ENCODE measurements at places on chromosomes 1 and 21.

- no peak for DNase-seq
Observed at GRCh38 chr1:150808121-150808520, at the start of gene CTSK. TSS of gene CTSK (minus strand) at chr1:150808260. CDS start at chr1:150806805, 1,455 bp downstream.

DNA sequence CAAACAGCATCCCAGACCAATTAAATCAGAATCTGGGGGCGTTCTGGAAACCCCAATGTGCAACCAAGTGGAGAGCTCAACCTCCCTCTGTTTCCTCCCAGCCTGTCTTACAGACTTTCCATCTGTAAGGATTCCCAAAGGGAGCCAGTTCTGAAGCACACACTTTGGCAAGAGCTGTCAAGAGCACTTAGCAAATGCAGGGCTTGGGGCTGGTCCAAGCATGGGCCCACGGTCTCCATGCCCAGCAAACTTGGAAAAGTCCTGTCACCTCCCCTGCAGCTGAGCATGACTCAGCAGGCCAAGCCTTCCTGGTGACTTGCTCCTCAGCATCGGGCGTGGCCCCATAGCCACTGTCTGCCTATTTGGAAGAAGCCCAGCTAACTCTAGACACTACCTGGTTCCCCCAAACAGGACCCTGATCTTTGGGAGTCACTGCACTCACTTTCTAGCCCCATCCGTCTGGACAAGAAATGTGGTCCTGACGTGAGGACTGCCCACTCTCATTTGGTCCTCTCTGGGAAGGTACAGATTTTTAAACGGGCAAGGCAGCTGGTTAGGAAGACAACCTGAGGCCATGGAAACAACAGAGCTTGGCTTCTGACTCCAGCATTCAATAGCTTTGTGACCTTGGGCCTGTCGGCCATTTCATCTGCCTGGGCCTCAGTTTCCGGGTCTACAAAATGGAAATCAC, 16.9 kb downstream of the SLC2A1 start:
- DNase-seq, result no peak

GRCh38 chr1:3161176-3161840, 92.3 kb downstream of the PRDM16 start:
- DNase-seq, result no peak

DNA sequence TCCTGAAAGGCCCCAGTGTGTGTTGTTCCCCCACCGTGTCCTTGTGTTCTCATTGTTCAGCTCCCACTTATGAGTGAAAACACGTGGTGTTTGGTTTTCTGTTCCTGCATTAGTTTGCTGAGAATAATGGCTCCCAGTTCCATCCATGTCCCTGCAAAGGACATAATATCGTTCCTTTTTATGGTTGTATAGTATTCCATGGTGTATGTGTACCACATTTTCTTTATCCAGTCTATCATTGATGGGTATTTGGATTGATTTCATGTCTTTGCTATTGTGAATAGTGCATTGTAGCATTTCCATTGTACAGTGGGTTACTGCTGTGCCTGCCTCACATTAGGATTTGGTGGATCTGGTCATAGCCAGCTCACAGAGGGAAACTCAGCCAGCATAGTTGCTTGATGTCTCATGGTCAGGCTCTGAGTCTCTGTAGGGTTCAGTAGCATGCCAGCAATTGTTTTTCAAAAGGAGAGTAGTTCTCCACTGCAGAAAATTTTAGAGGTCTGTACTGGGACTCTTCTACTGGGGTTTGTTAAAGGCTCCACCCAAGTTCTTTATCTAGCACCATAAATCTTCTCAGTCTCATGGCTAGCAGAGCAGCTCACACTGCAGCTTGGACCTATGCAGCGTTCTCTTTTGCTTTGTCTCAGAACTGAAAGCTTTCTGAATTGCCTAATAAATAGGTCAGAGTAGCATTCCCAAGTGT, 41.0 kb downstream of the RUNX3 start:
- no peak for DNase-seq

GRCh38 chr1:59393211-59394180, 96.6 kb downstream of the FGGY start:
- peak; percentile 10 for DNase-seq

GRCh38 chr1:39491146-39491921, at the start of gene BMP8A:
TSS of gene BMP8A (plus strand) at chr1:39491636. CDS start at chr1:39491992, 356 bp downstream.
- DNase-seq, result peak; percentile 77

- DNase-seq, result peak; percentile 79
Observed at GRCh38 chr1:242467556-242468145, 56.8 kb downstream of the PLD5 start.

DNA sequence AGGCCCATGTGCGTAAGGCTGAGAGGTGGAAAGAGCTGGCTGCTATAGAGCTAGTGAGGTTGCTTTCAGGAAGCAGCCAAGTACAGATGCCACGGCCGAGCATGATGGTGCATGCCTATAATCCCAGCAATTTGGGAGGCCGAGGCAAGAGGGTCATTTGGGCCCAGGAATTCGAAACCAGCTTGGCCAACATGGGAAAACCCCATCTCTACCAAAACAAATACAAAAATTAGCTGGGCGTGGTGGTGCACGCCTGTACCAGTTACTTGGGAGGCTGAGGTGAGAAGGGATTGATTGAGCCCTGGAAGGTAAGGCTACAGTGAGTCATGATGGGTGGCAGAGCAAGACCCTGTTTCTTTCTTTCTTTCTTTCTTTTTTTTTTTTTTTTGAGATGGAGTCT, 2.7 kb downstream of the CCDC24 start:
- DNase-seq, result no peak

DNA sequence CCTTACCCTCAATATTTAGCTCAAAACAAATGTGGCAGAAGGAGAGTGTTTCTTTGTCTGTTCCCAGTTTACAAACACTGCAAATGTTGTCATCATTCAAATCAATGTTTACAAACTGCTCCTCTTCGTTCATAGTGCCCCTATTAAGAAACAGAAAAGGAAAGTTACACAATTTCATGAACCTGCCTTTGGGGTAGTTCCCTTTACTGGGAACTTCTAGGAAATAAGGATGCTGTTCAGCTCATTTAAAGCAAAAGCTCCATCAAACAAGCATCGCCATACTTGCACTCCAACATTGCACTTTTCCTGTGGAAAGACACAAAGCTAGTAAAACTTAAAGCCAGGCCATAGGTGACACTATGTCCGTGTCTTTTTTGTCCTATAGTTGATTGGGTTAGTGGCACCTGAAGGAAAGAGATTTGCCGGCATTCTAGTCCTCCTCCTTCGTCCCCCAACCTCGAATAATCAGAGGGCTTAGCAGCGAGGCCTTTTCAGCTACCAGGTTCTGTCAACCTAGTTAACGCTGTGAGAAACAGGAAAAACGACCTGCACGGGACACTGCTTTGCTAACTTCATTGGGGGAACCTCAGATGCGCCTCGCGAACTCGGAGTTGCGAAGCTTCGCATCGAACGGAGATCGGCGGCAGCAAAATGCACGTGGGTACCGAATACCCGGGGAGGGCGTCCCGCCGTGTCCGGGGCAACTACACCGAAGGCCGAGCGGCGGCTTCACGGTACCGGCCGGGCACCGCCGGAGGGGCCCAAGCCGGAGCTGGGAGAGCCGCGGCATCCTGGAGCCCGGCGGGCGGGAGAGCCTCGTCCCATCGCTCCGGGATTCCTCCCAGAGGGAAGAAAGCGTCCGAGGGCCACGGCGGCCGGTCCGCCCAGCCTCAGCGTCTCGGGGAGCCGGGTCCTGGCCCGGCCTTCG, 706 bp downstream of the C21orf91 start:
- peak; percentile 15 for DNase-seq

GRCh38 chr1:41320895-41321676, 40.1 kb upstream of the FOXO6 start:
- no peak for DNase-seq

DNA sequence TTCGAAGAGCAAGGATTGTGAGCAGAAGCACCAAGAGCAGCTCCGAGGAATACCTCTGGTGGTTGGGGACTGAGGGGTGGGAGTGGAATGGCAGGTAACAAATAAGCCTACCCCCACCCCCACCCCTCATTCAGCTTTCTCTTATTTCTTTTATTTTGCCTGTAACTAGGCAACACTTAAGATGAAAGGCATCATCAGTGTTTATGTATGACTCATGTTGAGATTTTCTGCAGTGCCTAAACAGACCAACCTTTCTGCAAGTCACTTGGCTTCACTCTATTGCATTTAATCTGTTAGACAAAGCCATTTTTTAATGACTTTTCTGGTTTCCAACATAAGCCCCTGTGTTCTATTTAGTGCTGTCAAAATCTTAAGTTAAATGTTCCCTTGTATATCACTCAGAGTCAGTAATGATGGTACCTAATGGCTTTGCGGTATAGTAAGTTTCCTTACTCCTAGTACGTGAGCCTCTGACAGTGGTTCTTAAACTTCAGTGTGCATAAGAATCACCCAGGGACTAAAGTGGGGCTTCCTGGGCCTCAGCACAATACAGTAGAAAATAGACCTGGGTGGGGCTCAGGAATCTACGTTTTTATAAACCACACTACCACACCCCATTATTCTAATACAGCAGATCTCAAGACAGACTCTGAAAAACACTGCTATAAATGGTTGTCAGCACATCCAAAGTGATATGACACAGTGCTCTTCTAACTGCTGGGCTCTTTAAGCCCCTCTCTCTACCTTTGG, 19.9 kb downstream of the CASQ2 start:
- peak; percentile 6 for DNase-seq

GRCh38 chr1:16134906-16135305, 21.0 kb downstream of the EPHA2 start:
- DNase-seq, result no peak

DNA sequence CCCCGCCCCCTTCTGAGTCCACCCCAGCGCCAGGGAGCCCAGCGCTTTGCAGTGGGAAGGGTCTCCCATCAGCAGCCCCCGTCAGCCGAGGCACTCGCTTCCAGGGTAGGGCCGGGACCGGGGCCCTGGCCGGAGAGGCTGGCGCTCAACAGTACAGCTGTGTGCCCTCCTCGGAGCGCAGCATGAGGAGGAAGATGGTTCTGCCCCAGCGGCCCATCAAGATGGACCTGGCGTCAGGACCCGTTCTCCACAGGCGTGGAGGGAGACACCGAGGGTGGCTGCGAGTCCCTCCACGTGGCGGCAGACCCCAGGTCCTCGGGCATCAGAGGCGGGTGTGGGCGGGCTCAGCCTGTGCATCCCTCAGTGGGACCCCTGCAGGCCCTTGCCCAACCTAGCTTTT, 54.3 kb downstream of the MORN1 start:
- no peak for DNase-seq

DNA sequence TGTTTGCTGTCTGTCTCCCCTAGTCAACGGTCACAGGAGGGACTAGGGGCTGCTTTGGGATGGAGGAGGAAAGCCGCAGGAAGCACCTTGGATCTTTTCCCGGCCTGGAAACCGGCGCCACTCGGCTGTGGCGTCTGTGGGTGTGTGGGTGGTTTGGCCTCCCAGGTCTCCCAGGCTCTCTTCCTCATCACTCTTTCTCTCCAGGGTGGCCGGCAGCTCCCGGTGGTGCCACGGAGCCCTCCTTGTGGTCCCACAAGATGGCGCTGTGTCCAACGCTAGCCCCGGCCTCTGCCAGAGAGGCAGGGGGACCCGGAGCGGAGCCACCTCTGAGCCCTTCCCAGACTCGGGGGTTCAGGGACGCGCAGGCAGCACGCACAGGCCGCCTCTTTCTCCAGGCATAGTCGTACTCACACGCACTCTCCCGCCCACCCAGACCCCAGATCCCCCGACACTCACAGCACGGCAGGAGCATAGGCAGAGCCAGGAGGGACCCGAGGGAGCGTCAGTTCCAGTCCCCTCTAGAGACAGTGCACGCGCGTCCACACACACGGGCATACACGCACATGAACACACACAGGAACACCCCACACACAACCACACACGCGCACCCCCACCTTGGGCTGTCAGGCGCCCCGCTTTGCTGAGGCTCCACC, 31.2 kb downstream of the CDCP2 start:
- peak; percentile 71 for DNase-seq

DNA sequence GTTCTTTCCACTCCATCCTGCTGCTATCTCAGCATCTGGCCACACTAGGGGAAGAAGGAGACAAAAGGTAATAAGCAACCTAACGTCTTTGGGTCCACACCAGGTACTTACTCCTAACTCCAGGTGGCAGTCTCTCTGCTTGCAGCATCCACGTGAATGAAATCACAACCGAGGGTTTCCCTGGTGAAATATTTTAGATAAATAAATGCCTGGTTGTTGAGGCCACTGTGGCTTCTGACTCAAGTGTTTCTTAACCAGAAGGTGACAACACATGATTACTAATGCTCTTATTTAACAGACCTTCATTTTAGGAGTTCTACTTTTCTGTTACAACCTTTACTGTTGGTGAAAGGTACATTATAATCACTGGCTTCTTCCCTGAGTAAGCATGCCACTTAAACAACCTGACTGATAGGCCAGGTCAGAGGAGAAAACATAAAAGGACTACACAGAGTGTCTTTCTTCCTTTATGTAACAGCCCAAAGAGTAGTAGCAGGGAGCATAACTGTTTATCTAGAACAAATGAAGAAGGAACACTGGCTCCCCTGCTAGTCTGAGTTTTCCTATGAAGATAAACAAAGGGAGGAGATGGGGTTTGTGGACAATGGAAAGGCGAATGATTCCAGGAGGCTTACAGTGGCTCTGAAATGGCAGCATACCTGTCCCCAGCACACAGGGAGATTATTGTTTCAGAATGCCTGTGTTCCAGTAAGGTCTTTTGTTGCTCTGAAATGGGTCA, 59.9 kb downstream of the SYT6 start:
- DNase-seq, result no peak

- DNase-seq, result peak; percentile 37
Observed at GRCh38 chr1:110337704-110338308, 1.4 kb upstream of the RBM15 start.

GRCh38 chr1:22388671-22389450, 62.8 kb upstream of the ZBTB40 start:
- DNase-seq, result no peak

GRCh38 chr1:234525099-234525799, 46.3 kb upstream of the TARBP1 start:
- no peak for DNase-seq

- no peak for DNase-seq
Observed at GRCh38 chr1:26787381-26787705, 407 bp upstream of the PIGV start.

DNA sequence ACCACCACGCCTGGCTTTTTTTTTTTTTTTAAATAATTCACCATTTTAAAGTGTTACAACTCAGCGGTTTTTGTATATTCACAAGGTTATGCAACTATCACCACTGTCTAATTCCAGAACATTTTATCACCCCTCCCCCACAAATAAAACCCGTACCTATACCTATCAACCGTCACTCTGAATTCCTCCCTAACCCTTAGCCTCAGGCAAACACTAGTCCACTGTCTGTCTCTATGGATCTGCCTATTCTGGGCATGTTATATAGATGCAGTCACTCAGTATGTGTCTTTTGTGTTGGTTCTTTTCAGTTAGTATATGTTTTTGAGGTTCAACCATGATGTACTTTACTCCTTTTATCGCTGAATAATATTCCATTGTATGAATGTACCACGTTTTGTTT, 19.3 kb upstream of the GRHL3 start:
- DNase-seq, result no peak

Measured in COR-L47 (cell line).